T-helper 2 cell (primary cell): ENCODE measurements at places on chromosomes 3 and 15.
A peak's percentile ranks its signal among the peaks of the same experiment; 100 is the strongest.

DNA sequence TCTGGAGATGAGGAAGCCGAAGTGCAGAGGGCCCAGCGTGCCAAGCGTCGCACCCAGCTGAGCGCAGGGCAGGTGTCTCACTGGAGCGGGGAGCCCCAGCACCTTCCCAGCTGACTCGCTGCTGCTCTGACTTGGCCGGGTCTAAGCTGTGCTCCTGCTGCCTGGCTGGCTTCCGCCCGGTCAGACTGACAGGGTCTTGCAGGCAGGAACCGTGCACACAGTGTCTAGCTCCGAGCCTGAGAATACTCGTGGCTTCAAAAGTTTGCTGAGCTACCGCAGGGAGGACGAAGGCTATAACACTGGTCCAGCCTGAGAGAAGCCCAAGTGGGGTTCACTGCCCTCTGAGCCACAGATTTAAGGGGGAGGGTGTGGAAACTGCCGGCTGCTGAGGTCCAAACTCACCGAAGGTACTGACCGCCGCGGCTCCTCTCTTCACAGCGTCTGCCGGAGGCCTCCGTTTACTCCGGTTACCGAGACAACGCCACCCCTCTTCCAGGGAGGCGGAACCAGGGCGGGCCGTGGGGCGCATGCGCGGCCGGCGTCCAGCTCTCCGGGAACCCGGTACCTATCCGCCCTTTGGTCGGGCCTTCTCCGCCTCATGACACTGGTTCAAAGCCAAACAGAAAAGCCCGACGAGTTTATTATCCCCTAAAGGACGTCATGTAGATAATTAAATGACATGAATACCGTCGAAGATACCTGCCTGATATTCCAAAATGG lies at the start of gene CFAP44:
CFAP44 (minus strand) TSS at position 443 of the 720 bp plus-strand sequence. CDS start 7,829 bp downstream, outside the sequence.
- DNase-seq, result peak; percentile 46

GRCh38 chr15:62848632-62849050 lies 193.9 kb upstream of the TPM1 start:
- no peak for DNase-seq

DNA sequence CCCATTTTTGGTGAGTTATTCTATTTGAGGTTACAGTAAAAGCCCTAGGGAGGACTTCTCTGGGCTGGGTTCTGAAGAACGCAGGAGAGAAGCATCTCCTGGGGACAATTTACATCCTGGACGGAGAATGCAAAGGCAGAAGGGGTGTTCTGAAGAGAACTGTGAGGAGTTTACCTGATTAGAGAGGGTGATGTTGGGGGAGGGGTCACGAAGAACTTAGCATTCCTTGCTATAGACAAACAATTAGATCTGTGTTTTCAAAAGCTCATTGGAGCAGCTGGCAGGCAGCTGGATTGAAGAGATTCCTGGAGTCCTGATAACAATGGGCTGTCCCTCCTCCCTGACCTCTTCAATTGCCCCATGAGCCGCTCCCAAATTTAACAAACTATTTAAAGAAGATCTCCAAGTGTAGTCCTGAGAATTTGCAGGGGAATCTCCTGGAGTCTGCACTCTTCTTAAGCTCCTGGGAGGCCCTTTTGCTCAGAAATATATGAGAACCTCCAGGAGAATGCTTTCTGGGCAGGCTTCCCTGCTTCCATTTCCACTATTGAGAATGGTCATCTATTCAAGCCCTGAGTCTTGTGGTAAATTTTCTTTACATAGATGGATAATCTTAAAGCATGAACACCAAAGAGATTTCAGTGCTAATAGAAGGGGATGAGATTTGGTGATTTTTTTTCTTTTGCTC lies 55.3 kb downstream of the ARHGAP31 start:
- no peak for DNase-seq

GRCh38 chr3:114460459-114460858 lies 166.6 kb downstream of the TIGIT start:
- no peak for DNase-seq

DNA sequence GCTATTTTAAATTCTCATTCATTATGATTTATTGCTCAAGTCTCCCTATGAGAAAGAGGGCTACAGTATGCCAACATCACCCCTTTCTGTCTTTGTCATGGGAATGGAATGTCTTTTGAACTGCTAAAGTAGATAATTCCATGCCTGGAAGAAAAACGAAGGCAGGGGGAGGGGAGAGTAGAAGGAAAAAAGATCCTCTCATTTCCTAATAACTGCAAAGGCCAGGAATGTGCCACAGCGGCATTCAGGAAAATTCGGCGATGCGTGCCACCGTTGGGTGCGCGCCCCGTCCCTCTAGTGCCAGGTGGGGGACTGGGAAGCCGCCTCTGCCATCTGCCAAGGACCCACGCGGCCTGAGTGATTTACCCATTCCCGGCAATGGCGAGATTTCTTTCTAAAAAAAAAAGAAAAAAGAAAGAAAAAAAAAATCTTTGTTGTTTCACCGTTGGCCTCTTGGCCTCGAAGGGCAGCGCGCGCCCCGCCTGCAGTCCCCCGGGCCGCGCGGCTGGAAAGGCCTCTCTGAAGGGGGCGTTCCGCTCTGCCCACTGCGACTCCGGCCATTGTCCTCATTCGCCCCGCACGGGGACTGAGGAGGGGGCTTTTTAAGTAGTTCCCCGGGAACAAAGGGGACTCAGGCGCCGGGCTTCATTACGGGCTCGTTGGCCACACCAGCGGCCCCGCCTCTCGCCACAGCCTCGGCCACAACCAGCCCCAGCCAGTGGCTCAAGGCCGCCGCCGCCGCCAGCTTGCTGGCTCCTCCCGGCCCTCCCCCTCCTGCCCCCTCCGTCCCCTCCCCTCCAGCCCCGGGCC lies 54.5 kb downstream of the CPN2 start:
- DNase-seq, result no peak
